ENCODE measurements at places on chromosomes 4 and X.

DNA sequence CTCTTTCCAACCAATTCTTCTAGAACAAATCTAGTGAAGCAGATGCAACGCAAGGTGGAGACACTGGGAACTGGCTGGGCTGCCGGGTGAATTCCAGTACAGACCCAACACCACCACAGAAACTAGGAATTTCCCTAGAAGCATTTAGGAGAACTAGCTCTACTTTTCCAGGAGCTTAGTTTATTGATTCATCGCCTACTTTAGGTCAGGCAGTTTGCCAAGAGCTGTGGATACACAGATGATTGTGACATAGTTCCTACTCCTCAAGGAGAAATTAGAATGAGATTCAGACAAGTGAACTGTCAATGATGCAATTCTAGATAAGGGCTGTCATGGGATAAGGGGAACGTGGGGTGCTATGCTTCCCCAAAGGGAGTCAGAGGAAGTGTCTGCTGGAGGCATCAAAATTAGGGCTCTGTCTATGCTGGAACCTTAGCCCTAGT is 350.0 kb downstream of the CAMK2D start:
- DNase-seq, result no peak

GRCh38 chr4:123990310-123990870 is 593.8 kb downstream of the SPRY1 start:
- DNase-seq, result no peak

- DNase-seq, result no peak
Measured at GRCh38 chr4:52836678-52837077, 25.4 kb upstream of the RASL11B start.

GRCh38 chrX:11589641-11590040 is 76.1 kb downstream of the ARHGAP6 start:
- DNase-seq, result no peak

DNA sequence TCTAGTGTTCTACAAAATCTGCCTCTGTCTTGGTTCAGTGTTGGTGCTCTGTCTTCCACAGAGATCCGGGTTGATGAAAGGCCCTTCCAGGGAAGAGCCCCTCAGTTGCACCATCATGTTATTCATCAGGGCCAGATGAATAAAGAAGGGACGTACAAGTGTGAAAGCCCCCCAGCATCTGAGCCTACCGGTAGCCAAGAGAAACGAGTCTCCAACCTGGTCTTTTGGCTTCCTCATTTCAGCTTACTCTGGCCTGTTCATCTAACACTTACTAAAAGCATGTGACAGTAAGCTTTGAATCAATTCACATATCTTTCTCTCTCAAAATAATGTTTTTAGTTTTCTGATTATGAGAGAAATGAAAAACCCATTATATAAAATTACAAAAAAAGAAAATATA is 19.2 kb downstream of the MEPE start:
- no peak for DNase-seq

GRCh38 chrX:138011468-138011867 is 445.5 kb downstream of the ZIC3 start:
- DNase-seq, result peak; percentile 4

DNA sequence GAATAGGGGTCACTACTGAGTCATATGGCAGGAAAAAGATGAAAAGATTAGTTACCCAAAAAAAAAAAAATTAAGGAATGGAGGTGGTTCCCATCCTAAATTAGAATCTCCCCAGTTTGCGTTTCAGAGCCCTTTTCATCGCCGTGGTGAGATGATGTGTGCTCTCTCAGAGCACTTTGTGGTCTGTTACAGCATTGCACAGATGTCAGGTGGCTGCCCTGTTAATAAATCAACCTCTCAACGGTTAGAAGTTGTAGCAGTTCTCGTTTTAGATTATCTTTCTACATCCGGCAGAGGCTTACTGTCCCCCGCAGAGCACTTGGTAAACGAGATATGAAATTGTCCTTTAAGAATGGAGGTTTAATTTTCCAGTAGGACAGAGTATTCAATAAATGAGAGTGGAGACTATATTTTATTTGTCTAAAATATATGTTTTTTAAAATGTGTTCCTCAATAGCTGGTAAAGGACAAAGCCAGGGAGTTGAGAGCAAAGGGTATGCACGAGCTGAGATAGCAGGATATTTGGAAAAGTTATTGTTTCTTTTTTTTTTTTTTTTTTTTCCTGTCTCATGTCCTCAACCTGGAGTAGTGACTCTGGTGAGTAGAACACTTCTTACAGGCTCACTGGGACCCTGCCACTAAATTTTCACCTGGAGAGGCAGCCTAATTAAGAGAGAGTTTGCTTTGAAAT is 26.9 kb downstream of the AFF1 start:
- DNase-seq, result no peak

- no peak for DNase-seq
Measured at GRCh38 chr4:119490335-119490734, 138.3 kb downstream of the PDE5A start.

- DNase-seq, result no peak
Measured at GRCh38 chr4:186623546-186623945, 68.2 kb upstream of the MTNR1A start.

DNA sequence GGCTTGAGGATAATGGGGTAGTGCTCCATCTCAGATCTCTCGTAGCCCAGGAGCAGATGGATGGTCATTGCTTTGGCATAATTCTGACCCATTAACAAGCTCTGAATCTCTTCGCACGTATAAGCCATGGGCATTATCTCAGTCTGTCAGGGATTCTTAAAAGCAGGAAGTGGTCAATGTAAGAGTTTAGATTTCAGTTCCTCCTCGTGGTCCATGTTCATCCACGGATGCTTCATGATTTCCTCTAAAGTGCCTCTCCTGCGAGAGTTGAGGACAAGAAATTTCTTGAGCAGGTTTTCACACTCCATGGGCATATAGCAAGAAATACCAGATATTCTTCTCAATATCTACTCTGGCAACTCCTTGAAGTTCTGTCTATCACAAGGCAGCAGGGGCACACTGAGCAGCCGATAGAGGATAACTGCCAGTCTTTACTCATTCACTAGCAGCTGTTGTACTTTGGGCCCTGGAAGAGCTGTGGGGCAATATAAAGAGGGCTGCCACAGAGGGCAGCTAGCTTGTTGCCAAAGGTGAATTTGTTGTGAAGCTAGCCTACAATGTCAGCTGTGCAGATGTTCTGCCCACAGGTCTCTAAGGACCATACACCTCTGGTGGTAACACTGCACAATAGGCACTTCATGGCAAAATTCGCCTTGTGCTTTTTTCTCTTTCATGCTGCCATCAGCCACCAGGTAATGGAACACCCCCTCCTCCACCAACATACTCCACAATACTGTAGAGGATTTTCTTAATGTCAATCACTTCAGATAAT is 52.0 kb upstream of the WDR17 start:
- DNase-seq, result no peak

- DNase-seq, result no peak
Measured at GRCh38 chrX:1389181-1389992, 2.5 kb downstream of the SLC25A6 start.

GRCh38 chr4:25439918-25440477 is 62.9 kb downstream of the ANAPC4 start:
- peak; percentile 64 for DNase-seq

DNA sequence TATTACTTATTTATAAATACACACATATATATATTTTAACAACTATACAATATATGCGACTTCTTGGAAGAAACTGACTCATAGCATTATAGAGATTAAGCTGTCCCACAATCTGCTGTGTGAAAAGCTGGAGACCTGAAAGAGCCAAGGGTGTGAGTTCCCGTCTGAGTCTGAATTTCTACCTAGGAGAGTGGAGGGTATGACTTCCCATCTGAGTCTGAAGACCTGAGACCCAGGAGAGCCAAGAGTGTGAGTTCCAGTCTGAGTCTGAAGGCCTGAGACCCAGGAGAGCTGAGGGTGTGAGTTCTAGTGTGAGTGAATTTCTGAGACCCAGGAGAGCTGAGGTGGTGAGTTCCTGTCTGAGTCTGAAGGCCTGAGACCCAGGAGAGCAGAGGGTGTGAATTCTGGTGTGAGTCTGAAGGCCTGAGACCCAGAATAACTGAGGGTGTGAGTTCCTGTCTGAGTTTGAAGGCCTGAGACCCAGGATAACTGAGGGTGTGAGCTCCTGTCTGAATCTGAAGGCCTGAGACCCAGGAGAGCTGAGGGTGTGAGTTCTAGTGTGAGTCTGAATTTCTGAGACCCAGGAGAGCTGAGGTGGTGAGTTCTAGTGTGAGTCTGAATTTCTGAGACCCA is 8.9 kb upstream of the P2RY8 start:
- no peak for DNase-seq

- no peak for DNase-seq
Measured at GRCh38 chrX:97504431-97504830, 620.7 kb downstream of the RPA4 start.

DNA sequence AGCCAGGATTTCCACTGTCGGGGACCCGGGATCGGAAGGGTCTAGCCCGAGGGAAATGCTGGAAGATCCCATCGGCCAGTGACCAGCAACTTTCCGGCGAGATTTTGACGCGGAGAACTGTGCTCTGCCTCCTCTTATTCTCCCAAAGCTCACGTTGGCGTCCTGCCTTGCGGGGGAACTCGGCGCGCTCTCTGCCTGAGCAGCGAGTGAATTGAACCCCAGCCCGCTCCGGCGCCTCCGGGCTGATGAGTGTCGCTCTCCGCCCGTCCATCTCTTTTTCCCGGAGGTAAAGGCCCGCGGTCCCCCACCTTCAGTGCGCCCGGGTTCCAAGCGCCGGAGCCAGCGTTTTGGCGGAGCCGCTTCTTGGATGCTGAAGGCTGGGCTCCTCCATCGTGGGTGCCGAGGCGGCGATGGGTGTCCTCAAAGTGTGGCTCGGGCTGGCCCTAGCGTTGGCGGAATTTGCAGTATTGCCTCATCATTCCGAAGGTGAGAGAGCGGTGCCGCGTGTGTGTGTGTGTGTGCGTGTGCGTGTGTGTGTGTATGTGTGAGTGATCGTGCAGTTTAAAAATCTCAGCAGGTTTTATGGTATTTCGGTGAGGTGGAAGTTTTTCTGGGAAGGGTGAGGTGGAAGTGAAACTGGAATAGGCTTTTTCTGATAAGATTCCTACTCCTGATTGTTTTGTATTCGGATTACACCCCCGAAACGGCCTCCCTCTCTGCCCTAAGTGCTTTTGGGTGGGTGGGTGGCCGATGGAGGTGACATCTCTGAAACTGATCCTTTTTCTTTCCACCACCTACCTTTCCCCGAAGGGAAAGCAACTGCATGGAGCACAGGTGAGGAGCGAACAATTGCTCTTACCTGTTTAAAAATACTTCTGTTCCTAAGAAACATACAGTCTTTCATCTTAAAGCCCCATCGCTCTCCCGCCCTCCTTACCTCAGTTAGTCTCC is 752 bp downstream of the FRAS1 start:
- DNase-seq, result peak; percentile 61

DNA sequence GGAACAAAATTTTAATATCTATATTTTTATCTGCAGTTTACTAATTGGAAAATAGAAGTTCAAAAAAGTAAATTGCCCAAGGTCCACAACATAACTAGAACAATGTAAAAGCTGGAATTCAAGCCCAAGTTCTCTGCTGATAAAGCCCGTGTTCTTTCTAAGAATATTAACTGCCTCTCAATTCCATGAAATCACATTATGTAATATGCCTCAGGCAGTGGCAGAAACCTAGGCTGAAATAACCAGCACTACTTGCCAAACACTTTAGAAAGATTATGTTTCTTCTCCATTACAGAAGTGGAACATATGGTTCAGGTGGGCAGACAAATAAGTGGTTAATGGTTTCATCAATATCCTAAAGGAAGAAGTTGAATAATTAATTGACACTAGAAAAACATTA is 56.7 kb upstream of the ADGRL3 start:
- no peak for DNase-seq

GRCh38 chr4:106530024-106530361 is 161.4 kb upstream of the GIMD1 start:
- DNase-seq, result no peak

DNA sequence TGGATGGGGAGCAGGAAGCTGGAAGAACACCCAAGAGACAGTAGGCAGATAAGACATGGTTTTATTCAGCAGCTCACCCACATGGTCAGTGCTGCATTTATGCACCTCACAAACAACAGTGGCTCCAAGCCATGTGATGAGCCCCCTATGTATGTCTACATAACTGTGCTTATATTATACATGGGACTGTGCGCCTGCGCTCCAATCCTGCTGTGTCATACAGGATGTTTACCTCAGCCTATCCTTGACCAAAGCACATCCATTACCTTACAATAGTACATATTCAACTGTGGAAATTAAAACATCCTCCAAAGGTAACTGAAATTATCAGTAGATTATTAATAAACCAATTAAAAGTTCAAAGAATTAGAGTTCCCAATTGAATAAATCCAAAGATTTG is 44.1 kb upstream of the SGMS2 start:
- no peak for DNase-seq

- peak; percentile 16 for DNase-seq
Measured at GRCh38 chr4:142353149-142353738, 492.9 kb downstream of the INPP4B start.

- DNase-seq, result no peak
Measured at GRCh38 chrX:96611619-96612362, 72.9 kb upstream of the DIAPH2 start.

DNA sequence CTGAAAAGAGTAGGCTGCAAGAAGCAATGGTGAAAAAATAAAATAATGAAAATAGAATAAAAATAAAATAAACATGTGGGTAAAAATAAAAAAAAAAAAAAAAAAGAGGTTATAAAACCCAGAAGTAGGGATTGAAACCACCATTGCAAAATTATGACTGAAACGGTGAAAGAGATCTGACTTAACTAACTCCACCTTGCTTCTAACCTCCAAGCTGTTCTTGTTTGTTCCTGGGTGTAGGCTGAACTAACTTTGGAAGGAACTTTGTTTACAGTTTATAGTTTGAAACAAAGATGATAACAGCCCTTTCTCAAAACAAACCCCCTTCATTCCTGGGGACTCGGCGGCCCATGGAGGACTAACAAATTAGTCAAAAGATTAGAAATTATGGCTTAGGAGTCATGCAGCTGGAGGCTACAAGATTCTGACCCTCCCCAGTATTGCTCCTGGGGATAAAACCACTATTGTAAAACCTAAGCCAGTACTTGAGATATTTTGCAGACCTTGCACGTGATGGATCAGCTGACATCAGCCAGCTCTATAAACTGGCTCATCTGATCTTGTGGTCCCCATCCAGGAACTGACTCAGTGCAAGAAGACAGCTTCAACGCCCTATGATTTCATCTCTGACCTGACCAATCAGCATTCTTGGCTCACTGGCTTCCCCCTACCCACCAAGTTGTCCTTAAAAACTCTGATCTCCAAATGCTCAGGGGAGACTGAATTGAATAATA is 30.4 kb downstream of the DDX60L start:
- DNase-seq, result no peak

DNA sequence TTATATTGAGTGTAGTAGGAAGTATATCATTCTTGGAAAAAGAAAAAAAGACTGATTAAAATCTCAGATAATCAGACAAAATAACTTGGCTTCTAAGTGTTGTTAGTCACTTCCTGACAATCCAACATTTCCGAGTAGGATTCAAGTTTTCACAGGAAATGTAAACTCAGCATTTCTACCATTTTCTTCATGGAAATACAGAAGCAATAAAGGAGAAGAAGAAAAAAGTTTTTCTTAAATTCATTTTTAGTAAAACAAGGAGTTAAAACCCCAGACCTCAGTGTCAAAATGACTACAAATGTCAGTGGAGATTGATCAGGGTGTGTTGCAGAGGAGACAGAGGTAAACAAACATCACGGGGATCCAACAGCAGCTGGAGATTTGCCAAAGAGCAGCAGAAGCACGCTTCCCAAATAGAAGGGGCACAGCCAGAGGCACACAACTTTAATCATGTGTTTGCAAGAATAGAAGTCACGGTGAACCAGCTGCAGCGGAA is 129.3 kb upstream of the FAM9B start:
- no peak for DNase-seq
